ENCODE measurements at places on chromosomes 12 and 14.

GRCh38 chr14:76138758-76139723, 12.7 kb upstream of the GPATCH2L start:
- DNase-seq: no peak

DNA sequence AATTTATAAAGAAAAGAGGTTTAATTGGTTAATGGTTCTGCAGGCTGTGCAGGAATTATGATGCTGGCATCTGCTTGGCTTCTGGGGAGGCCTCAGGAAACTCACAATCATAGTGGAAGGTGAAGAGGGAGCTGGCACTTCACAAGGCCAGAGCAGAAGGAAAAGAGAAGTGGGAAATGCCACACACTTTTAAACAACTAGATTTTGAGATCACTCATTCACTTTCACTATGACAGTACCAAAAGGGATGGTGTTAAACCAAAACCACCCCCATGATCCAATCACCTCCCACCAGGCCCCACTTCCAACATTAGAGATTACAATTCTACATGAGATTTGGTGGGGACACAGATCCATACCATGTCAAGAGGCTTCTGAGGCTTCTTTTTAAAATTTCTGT, 62.6 kb downstream of the SLC38A4 start:
- DNase-seq: no peak

DNA sequence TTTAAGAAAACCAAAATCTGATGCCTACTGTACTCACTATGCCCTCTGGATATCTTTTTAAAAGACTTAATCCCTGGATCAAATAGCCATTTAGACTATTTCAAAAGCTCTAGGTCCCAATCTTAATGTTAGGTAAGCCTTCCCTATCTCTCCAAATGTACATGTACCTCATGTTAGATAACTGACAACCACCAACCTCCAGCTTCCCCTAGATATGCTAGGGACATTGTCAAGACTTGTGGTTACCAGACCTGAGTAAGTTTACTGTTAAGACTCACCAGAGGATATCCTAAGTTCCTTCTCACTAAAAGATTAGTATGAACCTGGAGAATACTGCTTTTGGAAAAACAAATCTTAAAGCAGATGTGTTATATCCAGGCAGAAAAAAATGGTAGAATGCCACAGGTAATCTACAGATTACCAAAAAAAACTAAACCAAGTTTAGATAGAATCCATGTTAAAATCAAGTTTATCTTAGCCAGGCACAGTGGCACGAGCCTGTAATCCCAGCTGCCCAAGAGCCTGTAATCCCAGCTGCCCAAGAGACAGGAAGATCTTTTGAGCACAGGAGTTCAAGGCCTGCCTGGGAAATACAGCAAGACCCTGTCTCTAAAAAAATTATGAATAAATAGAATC, 9.7 kb downstream of the NAP1L1 start:
- DNase-seq: no peak

GRCh38 chr12:124592050-124592449, 24.6 kb upstream of the NCOR2 start:
- no peak for DNase-seq

- DNase-seq: no peak
These were observed 67.0 kb downstream of the PRKCH start for GRCh38 chr14:61388173-61388975.

DNA sequence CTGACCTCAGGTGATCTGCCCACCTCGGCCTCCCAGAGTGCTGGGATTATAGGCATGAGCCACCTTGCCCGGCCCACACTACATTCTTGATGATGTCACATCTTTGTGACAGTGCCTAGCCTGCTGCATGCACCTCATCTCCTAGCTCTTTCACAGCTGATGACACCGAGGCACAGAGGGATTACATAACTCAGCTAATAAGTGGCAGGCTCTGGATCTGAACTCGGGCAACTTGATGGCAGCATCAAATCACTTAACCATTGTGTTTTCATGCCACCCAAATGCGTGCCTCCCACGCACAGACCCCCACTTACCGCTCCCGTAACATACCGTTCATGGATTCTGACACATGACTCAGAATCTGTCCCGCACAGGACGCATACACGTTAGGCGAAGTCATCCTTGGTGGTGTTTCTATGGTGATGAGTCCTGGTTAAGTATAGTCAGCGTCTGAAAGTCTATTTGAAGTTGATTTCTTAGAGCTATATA, 7.4 kb downstream of the TMEM120B start:
- DNase-seq: no peak

DNA sequence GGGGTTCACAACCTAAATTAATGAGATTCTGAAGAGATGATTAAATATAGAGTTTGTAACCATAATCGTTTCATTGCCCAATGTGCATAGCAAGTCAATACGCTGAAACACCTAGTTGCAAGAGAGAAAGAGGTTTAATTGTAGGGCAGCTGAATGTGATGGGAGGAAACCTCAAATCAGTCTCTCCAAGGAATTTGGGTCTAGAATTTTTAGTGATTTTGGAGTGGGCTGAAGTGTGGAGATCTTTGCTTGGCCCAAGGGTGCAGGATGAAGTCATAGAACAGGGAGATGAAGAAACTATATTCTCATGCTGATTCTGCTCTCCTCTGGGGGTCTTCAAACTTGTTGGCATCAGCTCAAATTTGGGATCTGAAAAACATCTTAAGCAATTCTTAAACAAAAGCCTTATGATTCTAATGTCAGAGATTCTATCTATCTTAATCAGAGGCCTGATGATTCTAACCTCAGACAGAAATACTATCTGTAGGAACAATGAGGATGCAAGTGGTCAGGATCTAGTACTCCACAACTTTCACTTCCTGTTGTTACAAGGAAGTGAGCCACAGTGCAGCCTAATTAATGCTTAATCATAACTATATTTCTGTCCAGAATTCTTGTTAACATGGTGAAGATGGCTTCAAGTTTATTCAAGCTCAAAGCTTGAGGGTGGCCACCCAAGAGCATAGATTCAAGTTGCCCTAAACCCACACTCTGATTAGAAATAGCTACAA, 80.2 kb upstream of the FUT8 start:
- no peak for DNase-seq

GRCh38 chr12:168763-169525, 45.0 kb downstream of the SLC6A12 start:
- DNase-seq: no peak

DNA sequence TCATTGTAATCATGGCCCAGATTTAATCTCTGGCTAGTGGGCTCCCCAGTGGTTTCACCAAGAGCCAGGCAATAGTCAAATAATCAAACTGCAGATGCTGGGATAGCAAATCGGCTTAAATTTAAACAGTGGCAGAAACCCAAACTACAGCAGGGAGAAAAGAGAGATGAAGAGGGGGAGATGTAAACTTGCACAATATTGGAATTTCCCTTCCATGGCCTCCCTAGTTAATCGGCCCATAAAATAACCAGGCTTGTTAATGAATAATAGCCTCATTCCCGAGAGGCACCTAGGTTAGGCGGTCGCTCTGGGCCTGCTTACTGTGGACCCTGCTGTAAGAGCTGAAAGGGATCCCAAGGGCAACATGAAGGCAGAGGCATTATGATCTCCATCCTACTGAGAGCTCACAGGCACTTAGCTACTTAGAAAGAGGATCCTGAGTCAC, 116.2 kb downstream of the NUAK1 start:
- DNase-seq: no peak

GRCh38 chr12:46699986-46700385, 125.8 kb downstream of the SLC38A4 start:
- no peak for DNase-seq

DNA sequence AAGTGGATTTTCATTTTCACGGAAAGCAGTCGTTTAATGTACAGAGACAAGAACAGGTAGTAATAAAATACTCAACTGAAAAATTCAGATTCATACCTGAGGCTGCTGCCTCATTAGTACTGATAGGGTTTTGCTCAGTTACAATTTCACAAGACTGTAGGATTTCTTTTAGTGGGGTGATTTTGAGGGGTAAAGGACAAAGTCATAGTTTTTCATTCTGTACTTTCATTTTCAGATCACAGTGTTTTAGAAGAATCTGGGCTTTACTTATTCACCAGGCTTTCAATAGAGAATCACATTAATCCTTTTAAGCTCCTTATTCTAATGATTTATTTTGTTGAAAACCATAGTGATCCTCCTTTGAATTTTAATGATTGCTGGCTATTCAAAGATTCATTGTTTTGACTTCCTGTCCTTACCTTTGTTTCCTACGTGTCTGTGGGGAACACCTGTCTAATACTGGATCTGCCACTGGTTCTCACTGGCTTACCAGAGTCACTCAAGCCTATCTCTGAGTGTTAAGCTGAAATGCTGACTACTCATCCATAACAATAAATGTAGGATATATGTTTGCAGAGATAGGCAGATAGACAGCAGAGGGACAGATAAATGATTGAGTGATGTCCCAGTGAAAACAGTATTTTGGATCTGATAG, 243.8 kb upstream of the NPAS3 start:
- no peak for DNase-seq

- DNase-seq: no peak
These were observed 314.9 kb downstream of the TMEM121 start for GRCh38 chr14:105841022-105842009.

DNA sequence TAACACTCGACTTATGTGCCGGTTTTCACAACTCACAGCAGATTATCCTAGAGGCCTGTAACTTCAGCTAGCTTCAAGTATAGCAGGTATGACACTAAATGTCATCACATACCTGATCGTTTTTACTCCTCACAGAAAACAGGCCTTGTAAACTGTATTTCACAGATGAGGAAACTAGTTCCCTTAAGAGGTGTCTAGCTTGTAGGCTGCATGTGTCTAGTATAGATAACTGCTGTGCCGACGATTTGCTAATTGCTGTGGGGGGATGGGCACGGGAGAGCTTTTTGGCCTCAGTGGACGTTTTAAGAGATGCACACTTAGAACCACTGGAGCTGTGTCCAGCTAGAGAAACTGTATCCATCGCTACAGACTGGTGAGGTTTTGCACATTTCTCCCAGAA, 78.8 kb downstream of the PAPOLA start:
- no peak for DNase-seq

DNA sequence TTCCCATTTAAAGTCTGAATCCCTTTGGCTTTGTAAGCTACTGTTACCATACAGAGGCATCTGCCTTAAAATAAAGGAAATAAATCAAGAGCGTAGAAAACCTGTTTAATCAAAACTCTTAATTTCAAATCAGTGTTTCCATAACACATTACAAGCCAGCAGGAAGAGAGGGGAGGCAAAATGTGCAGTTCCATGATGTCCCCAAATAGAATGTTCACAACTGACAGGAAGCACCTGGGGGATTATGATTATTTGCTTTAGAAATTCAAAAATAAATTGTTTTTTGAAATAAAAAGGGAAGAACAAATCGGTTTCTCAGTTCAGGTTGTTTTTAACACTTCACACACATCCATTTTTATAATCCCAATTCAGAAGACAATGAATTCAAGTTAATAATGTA, 21.4 kb downstream of the SOCS2 start:
- DNase-seq: no peak

DNA sequence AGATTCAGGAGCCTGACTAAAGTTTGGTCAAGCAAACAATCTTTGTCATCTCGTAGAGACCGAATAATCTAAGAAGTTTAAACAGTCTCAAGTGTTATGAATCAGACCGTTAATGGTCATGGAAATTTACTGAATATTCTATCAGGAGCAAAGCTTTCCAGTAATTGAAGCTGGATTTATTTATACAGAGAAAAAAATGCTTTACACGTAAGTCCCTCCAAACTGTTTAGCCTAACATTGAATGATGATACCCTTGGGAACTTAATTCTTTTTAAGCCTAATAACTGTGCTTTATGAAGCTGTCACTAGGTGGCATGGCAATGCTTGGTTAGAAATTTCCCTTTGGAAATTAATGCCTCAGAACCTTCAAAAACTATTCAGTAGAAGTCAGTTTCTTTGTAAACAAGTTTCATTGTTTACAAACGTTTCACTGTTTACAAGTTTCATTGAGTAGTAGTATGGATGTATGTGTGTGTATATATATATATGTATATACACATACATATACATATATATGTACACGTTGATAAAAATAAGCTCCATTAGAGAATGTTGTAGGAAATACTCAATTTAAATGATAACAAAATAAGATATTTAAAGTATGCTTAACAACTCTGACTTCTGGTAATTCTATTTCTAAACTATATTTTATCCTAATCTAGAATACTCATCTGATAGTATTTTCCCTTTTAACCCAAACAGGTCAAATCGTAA, 32.1 kb downstream of the DEPDC4 start:
- no peak for DNase-seq

DNA sequence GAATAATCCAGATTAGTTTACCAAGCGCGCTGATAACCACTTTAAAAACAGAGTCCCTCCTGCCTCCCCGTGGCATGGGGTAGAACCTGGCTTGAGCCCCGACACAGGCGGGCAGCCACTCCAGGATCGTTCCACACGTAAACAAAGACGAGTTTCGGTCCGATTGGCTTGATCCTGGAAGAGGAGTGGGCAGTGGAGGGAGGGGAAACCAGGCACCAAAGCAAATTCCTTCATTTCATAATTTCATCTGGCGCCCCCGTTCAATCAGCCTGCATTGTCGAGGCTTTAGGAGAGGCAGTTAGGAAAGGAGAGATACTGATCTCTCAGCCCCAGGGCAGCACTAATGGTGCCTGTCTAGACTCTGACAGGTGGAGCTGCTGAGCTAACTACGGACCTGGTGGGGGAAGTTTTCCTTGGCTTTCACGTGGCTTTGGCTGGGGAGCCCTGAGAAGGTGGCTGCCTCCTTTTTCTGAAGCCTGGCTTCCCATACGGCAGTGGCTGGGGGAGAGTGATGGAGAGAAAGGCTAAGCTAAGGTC, 751 bp upstream of the GPRC5A start:
- DNase-seq: no peak

GRCh38 chr14:94158239-94158883, 15.8 kb upstream of the PPP4R4 start:
- no peak for DNase-seq

DNA sequence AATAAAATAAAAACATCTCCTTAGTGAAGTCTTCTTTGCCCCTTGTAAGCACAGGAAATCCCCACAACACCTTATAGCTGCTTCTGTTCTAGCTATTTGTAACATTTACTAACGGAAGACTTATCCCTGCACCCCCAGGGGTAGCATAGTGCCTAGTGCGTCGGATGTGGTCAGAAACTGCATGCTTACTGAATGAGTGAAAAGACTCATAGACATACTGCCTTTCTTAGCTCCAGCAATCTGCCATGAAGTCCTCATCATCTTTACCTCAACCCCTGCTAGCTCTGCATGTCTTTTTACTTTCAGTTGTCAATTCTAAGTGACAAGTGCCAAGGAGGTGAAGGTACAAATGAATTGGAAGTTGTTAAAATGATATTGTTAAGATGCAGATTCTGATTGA, 12.9 kb downstream of the RIOX1 start:
- no peak for DNase-seq

DNA sequence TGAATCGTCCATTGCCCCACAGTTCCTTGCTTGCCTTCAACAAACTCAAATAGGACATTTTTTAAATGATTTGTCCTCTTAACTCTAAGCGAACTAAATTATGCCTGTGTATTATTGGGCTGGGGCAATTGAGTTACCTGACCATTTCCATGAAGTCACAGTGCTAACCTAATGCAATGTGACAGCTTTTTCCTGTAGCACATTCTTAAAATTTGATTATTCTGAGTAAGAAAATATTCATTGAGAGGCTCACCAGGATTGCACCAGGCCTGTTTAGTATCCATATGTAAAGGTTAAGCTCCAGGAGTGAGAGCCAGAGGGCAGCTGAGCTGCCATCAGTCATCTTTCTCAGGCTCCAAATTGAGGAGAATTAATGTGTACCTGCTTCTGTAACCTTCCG, 90.9 kb downstream of the GPR65 start:
- DNase-seq: no peak
